ENCODE measurements at places on chromosomes 2 and 18.

GRCh38 chr18:32287873-32288272 lies 98.0 kb downstream of the MEP1B start:
- DNase-seq: no peak

DNA sequence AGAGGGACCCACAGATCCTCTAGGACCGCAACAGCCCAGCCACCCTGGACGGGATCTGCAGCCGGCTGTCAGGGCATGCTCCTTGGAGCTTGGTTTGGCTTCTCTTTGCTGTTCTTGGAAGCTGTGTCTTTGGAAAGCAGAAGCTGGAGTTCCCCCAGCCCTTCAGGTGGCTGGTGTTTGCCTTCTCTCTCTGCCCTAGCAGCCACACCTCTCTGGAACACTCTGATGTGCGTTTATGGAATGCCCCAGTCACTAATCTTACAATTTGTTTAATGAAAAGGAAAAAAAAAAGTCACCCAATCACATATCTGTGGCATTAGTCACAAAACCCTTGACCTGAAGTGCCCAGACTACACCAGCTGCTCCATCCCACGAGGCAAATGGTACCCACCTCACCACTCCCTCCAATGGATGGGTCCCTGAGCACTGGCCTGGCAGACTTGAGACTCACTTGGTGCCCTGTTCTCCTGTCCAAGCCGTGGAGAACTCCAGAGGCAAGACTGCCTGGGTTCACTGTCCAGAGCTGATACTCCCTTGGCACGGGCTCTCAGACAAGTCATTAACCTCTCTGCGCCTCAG lies 70.2 kb upstream of the DAPL1 start:
- DNase-seq: no peak

DNA sequence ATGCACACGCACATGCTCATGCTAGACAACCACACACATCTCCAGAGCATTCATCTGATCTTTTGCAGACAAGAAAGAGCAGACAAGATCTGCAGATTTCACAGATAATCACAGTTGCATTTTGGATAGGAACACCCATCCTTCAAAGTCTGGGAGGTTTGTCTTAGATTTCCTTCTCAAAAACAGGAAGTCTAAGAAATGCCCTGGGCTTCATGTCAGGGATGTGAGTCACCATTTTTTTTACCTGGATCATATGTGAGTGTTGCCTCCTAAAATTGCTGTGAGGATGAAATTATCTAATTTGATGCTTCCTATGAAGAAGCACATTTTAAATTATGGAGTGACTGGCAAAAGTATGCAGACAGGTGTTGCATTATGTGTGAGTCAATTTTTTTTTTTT lies 46.1 kb downstream of the SRD5A2 start:
- DNase-seq: no peak

GRCh38 chr2:111094691-111095090 lies 26.0 kb upstream of the BCL2L11 start:
- no peak for DNase-seq

DNA sequence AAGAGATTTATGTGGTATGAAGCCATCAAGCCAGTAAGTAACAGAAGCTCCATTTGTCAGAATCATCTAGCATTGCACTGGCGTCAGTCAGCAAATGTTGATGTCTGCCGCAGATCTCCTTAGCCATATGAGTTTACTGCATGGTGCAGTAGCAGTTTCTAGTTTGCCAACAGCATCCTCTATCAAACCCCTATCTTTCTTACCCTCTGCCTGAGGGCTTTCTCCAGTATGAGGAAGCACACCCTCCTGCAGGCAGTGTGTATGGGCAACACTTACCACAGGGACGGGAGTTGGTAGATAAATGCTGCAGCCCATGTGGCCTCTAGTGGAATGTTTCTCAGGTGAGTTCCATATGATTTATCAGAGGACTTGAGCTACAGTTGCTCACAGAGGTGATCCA lies 63.7 kb downstream of the EFEMP1 start:
- DNase-seq: no peak
